ENCODE measurements at places on chromosomes 2 and 18.

DNA sequence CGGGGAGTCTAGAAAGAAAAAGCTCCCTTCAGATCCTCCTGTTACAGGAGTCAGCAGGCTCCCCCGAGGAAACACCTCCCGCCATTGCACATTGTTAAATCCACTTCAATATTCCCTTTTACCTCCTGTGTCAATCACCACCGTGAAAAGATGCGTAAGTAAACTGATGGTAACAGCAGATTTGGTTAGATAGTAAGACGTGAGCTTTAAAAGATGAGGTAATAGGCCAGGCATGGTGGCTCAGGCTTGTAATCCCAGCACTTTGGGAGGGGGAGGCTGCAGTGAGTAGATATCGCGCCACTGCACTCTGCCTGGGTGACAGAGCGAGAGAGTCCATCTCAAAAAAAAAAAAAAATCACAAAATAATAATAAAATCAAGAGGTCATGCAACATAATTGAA, 15.2 kb upstream of the NCL start:
- no peak for DNase-seq

GRCh38 chr2:94725543-94725942, 145.7 kb upstream of the TEKT4 start:
- DNase-seq: no peak

GRCh38 chr2:84494070-84494469, 22.2 kb upstream of the DNAH6 start:
- no peak for DNase-seq

DNA sequence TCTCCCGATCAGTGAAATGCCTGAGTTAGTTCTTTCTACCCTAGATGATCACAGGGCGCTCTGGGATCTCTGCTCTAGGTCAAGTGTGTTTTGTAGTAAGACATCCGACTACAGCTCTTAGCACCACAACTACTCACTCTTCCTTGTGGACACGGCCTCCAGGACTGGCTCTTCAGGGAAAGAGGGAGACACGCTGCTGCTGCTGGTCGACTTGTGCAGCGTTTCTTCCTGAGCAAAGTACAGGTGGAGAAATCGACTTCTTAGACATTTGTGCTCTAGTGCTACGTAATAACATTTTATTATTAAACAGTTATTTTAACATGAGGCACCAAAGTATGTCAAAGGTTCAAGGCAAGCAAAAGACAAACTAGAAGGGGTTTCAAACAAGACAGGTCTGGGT, 57.0 kb downstream of the PRELID3A start:
- DNase-seq: no peak

DNA sequence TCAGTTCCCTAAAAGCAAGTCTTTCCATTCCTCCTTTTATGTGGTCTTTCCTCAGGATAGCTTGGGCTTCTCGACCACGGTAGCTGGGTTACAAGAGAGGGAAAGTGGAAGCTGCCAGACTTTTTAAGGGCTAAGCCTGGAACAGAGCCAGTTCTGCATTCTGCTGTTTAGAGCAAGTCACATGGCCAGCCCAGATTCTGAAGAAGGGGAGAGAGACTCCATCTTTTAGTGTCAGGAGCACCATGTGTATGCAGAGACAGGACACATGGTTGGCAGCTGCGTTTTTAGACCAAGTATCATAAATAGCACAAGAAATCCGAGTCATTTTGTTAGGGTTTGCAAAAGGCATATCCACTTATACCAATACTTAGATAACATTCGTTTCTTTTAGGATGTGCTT, 4.7 kb downstream of the HMSD start:
- DNase-seq: no peak

- no peak for DNase-seq
Measured at GRCh38 chr2:227653419-227653818, 13.2 kb upstream of the SCYGR5 start.

DNA sequence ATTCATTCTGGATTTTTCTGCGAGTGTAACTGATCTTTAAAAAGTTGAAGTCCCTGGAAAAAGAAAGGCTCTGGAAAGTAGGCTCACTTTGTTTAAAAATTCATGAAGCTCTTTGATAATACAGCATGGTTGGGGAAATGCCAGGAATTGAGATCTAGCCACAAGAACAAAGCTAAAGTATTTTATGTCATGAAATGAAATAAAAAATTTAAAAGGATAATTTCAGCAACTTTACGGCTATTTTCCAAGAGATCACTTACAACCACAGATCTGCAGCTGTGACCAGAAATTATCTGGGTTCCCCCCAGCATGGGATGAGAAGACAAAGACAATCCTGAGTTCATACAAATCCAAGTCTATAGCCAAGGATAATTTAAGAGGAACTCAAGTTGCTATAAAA, 25.3 kb upstream of the RFX8 start:
- no peak for DNase-seq

DNA sequence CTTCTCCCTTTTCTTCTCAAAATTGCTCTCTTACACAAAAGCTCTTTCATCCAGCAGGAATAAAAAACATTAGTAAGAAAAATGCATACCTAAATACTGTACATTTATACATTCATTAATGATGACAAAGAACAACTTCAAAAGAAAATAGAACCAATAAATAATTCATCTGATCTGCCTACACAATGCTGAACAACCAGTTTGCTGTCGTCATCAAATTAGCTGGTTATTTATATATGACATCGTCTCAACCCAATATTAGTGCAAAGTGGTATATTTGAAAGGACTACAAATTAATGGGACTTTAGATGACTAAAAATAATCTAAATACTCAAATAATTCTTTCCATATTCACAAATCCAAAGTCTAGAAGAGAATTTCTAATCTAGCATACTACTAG, 24.8 kb upstream of the VIT start:
- DNase-seq: no peak

DNA sequence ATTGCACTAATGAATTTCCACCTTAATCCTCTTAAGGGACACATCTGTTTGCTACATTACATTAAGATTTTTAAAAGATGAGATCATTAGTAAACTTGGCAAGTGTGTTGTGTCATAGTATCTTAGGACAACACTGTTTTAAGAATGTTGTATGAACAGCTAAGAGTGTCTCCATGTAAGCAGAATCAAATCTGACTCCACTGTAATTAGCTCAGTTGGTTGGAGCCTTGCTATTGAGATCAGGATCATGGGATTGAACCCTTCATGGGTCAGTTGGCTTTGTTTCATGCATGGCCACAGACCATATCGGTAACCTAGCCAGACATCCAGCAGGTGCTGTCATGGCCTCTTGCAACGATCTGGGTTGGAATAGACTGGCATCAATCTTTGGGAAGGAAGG, 5.2 kb downstream of the FHOD3 start:
- no peak for DNase-seq

DNA sequence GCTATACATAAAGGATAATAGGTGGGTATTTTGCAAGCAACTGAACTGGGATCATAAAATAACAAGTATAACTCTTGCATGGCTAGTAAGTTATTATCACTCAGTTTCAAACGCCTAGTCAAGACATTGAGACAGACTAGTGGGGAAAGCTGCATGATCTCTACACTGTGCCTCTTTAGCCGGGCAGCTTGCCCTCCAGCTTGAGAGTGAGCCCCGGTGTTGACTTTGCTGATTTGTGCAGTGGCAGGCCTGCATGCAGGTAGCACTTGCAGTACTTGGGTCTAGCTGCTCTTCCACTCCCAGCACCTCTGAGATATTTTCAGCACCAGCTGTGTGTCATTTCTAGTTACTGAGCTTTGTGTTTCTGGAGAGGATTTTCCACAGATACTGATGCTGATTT, 118.8 kb upstream of the DAPL1 start:
- DNase-seq: no peak

- DNase-seq: no peak
Measured at GRCh38 chr2:233342301-233342700, 12.0 kb upstream of the DGKD start.

- no peak for DNase-seq
Measured at GRCh38 chr18:67504739-67505138, 11.8 kb downstream of the DSEL start.

- DNase-seq: no peak
Measured at GRCh38 chr2:230671117-230671516, 41.5 kb upstream of the CAB39 start.

GRCh38 chr2:140654565-140654964, 1476.3 kb downstream of the LRP1B start:
- no peak for DNase-seq

GRCh38 chr18:10020171-10020570, 106.4 kb downstream of the VAPA start:
- DNase-seq: no peak

GRCh38 chr2:118994778-118995177, 52.8 kb downstream of the MARCO start:
- no peak for DNase-seq

GRCh38 chr2:167992278-167992677, 255.1 kb downstream of the STK39 start:
- no peak for DNase-seq

- DNase-seq: no peak
Measured at GRCh38 chr2:117956036-117956796, 57.7 kb downstream of the CCDC93 start.

DNA sequence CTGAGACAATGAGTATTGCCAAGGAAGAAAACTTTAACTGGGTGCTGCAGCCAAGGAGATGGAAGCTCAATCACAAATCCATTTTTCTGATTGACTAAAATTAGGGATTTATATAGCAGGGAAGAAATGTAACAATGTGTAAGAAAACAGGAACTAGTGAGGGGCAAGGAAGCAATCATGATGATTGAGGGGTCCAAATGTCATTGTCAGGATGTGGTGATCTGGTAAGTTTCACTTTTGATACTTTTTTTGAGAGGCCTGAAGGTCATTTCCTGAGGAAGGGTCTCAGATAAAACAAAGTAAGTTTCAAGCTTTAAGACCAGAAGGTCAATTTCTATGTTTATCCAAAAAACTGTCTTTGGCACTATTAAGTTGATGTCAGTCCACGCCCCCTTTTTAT, 12.0 kb upstream of the GCC2 start:
- DNase-seq: no peak

- no peak for DNase-seq
Measured at GRCh38 chr18:37754141-37754540, 188.5 kb upstream of the CELF4 start.

- no peak for DNase-seq
Measured at GRCh38 chr18:75879196-75879595, 451.7 kb upstream of the SMIM21 start.

GRCh38 chr2:215698566-215698965, 262.7 kb upstream of the FN1 start:
- DNase-seq: no peak

GRCh38 chr2:175398848-175399247, 217.3 kb upstream of the ATP5MC3 start:
- DNase-seq: no peak

DNA sequence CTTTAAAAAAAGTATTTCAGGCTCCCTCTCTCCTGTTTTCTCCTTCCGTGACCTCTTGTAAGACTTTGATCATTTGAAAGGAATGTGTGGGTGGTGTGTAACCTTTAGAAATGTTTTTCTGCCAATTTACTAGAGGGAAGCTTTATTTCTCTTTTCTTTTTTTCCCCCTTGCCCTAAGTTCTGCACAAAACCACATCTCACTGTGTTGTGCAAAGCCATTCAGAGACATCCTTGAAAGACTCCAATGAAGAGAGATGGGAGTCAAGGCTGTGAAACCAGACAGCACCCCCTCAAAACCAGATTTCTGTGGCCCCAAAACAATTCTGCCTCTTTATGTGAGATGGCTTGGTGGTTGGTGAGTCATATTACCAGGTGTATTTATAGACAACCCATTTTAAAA, 184.6 kb upstream of the ERBB4 start:
- no peak for DNase-seq

DNA sequence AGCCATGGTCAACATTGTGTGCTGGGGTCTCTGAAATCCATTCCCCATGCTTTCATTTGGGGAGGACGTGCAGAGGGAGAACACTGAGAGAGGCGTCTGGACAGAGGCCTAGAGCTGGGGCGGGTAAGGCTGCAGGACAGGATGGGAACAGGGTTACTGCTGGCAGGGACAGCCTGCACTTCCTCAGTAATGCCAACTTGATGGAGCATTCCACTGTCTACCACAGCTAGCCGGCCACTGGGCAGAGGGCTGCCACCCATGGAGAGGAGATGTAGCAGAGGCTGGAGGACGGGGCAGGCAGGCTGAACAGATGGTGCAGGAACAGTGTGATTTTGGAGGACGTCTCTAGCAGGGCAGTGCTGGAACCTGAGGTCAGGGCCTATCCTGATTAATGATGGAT, 29.3 kb downstream of the MRPL33 start:
- peak; percentile 77 for DNase-seq

GRCh38 chr2:100953406-100954043, 48.6 kb upstream of the RPL31 start:
- DNase-seq: no peak

GRCh38 chr2:237065071-237065377, 20.7 kb upstream of the COPS8 start:
- DNase-seq: no peak

DNA sequence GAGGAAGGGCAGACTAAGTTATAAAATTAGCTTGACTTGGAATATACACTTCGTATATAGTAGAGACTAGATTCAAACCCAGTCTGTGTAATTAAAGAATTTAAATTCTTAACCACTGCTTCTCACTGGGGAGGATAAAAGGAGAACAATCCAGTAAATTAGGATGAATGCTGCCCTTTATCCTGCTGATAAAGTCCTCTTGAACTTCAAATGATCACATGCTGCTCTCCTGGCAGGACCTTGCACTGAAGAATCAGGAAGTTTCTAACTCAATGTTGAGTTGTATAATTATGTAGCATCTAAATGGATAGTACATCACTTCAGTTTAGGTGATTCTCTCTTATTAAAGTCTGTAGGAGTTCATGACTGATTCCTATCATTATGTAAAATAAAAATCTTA, 1179.7 kb downstream of the DSC3 start:
- DNase-seq: no peak

GRCh38 chr2:205527801-205528200, 154.5 kb upstream of the NRP2 start:
- DNase-seq: no peak

- no peak for DNase-seq
Measured at GRCh38 chr2:29206941-29207340, 91.7 kb downstream of the CLIP4 start.
